ENCODE measurements at places on chromosomes 12 and 14.

GRCh38 chr12:44708218-44708617, 167.9 kb downstream of the NELL2 start:
- no peak for DNase-seq

DNA sequence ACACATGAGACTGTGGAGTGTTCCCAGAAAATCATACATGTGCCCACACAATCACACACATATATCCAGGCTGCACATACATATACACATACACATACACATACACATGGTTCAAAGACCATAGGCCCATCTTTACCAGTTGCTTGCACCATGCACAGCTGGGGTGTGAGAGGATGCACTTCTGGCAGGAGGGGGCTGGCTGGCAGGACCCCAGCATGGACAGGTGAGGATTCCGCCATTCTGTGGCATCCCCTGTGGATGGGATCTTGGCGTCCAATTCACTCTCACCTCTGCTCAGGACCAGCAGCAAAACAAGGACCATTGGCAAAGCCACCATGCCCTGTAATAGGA, 7.0 kb downstream of the ITGB7 start:
- DNase-seq = no peak

DNA sequence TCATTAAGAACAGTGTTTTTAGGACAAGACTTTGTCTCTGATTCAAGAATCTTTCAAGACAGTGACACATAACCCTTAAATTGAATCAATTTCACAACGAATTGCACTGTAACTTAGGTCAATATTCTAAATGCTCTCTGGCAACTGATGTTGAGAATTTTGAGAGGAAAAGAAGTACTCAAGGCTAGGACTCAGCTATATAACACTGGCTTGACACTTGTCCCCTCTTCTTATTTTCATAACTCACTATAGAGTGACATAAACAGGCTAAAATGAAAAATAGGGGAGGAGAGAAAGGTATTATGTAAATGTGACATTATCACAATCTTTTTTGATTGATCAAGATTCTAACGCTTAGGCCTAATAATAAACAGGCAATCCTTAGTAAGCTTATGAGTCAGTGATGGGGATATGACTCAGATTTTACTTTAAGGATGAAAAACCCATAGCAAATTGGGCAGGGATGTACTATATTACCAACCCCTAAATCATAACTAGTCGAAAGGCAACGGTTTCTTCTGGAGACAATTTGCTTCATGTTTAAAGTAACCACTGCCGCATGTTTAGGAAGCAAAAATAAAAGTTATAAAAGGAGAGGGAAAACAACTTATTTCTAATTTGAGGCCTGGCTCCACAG, 10.9 kb downstream of the BTG1 start:
- DNase-seq = no peak

DNA sequence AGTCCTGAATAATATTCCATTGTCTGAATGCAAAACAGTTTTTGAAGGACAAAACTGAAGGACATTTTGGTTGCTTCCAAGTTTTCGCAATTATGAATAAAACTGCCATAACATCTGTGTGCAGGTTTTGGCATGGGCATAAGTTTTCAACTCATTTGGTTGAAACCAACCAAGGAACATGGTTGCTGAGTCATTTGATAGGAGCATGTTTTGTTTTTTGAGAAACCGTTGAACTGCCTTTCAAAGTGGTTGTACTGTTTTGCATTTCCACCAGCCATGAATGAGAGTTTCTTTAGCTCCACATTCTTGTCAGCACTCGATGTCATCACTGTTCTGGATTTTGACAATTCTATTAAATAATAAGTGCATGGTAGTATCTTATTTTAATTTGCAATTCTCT, 23.0 kb upstream of the GSG1 start:
- no peak for DNase-seq

DNA sequence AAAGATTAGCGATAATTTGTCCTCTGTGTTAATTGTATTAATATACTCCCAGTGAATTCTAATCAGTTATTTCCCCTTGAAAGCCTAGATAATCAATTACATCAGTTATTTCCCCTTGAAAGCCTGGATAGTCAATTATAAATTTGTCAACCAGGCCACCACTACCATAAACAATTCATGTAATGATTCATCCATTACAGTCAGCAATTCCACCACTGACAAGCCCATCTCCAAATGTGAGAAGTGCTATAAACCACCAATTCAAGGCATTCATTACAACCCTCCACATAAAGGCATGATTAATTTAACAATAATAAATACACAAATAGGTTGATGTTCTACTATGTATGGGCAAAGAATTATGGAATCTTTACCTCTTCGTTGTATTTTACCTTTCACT, 40.9 kb downstream of the INTS13 start:
- DNase-seq = no peak

- no peak for DNase-seq
Measured at GRCh38 chr12:106301241-106301610, 1.3 kb upstream of the TCP11L2 start.

- no peak for DNase-seq
Measured at GRCh38 chr12:63319936-63320633, 169.1 kb upstream of the AVPR1A start.

DNA sequence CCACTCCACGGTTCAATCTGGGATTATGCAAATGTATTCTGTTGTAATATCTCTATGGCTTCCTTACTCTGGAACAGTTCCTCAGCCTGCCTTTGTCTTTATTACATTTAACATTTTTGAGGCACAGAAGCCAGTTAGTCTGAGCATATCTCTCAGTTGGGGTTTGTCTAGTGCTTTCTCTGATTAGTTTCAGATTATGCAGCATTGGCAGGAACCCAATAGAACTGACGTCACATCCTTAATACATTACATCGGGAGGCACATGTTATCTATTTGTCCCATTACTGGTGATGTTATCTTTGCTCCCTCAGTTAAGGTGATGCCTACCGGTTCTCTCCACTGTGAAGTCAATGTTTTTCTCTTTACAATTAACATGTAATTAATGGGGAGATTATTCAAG, 62.4 kb downstream of the PPM1A start:
- DNase-seq = no peak

- no peak for DNase-seq
Measured at GRCh38 chr14:38828183-38828827, 274.7 kb downstream of the SEC23A start.
